ENCODE measurements at places on chromosomes 5 and 9.

DNA sequence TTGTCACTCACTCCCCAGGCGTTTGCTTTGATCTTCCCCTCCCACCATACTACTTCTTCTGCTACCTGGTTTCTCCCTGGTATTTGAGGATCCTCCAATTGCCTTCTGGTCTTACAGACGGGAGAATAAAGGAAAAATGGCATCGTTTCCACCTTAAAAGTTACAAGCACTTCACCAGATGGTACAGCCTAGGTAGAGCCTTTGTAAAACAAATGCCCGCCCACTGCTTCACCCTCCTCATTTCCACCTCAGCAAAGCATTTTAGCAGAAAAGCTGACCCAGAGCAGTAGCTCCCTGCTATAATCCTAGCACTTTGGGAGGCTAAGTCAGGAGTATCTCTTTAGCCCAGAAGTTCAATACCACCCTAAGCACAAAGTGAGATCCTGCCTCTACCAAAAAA lies 5.1 kb upstream of the ANXA2R start:
- no peaks in the 10 kb centered on the region for H3K27me3 ChIP-seq
- no peaks in the 10 kb centered on the region for H3K36me3 ChIP-seq
- H3K27ac ChIP-seq: no peak overlapping the region
- H3K4me3 ChIP-seq: no peak overlapping the region
- no peaks in the 10 kb centered on the region for H3K4me1 ChIP-seq
- no peak for DNase-seq

DNA sequence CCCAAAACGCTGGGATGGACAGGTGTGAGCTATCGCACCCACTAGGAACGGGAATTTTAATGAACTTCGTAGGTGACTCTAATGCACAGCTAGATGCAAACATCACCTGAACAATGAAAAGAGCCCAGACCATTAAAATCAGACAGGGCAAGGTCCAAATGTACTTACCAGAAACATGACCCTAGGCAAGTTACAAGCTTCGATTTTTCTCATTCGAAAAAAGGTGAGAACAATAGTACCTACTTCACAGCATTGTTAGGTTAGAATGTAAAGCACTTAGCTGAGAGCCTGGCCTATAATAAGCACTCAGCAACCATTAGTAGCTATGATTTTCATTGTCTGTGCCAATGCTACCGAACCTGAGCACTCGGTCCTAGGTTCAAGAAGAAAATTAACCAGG lies 5.8 kb upstream of the KLHL3 start:
- H3K36me3 ChIP-seq: no peaks in the 10 kb centered on the region
- H3K4me1 ChIP-seq: no peaks in the 10 kb centered on the region
- no peak overlapping the region for H3K4me3 ChIP-seq

GRCh38 chr5:67648201-67648671 lies 451.6 kb upstream of the CD180 start:
- H3K4me3 ChIP-seq: no peak overlapping the region
- no peaks in the 10 kb centered on the region for H3K36me3 ChIP-seq
- H3K27ac ChIP-seq: peak overlapping the region; percentile 77
- no peaks in the 10 kb centered on the region for H3K27me3 ChIP-seq

DNA sequence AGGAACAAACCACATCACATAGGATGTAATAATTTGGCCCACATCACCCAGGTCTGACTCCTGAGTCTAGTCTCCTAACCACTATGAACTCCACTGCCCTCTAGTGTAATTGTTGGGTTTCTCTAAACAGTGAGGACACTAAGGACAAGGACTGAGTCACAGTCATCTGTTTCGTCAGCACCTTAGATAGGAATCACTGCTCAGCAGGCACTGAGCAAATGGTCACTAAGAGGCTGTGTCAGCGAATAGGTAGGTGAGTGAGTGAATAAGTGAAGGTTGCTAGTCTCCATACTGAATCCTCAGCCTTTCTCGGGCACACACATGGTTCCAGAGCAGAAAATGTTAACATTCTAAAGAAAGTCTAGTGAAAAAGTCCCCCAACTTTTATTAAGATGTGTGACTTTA lies 278.6 kb downstream of the SPOCK1 start:
- no peak for DNase-seq
- no peak overlapping the region for H3K27ac ChIP-seq
- H3K27me3 ChIP-seq: no peaks in the 10 kb centered on the region
- no peak overlapping the region for H3K4me3 ChIP-seq
- H3K4me1 ChIP-seq: no peaks in the 10 kb centered on the region

DNA sequence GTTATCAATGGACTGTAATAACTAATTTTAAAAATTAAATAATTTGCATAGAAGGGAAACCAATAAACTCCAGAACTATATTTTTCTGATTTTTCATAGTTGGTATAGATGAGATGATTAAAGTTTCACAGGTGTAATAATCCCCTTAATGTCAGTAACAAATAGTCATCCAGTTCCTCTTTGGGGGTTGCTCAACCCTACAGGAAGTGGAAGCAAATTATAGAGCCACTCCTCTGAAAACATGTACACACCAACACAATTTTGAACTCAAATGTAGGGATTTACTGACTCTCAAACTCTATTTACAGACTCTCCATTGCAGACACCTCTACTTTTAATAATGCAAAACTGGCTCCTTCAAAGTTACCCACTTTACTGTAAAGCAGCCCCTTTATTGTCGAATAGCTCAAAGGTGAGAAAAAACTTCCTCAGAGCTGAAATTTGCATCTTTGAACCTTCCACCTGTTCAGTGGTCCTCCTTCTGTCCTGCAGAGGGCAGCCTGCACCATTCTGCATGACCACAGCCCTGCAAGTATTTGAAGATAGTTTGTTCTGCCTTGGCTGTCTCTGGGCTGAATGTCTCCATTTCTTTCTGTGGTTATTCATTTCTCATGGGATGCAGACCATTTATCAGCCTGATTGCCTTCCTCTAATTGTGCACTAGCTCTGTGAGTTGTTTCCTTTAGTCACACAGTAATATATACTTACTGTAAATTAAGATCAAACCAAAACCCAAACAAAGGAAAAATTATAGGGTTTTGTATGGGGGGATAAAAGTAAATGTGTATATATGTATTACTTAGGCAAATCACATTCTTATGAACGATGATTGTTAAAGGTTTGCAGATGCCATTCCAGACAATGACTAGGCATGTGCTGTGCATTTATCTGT lies 383.2 kb upstream of the SGCD start:
- H3K36me3 ChIP-seq: no peaks in the 10 kb centered on the region
- no peak overlapping the region for H3K27ac ChIP-seq
- no peaks in the 10 kb centered on the region for H3K4me1 ChIP-seq

GRCh38 chr5:60811105-60811504 lies 33.0 kb downstream of the ELOVL7 start:
- no peaks in the 10 kb centered on the region for H3K36me3 ChIP-seq
- H3K4me1 ChIP-seq: no peaks in the 10 kb centered on the region
- no peaks in the 10 kb centered on the region for H3K27me3 ChIP-seq
- H3K27ac ChIP-seq: no peak overlapping the region

DNA sequence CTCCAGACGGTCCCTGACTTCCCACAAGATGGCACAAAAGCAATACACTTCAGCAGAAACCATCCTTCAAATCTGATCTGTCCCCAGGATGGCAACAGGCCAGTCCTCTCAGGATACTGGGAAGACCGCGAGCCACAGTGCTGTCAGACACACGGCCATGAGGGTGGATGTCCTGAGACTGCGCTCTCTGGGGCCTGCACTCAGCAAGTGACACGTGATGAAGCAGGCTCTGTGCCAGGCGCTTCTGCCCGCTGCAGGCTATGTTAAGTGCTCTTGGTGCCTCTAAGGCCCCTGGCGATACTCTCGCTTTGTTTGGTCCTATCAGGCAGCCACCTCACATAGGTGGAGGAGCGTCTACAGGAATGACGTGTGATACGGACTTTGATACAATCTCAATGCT lies 7.1 kb downstream of the BRD9 start:
- DNase-seq: no peak
- H3K27ac ChIP-seq: no peak overlapping the region
- H3K4me3 ChIP-seq: no peak overlapping the region
- no peaks in the 10 kb centered on the region for H3K4me1 ChIP-seq
- no peaks in the 10 kb centered on the region for H3K36me3 ChIP-seq

GRCh38 chr5:68818870-68819269 lies 274.9 kb upstream of the SLC30A5 start:
- no peak overlapping the region for H3K4me3 ChIP-seq
- H3K27me3 ChIP-seq: no peaks in the 10 kb centered on the region
- no peaks in the 10 kb centered on the region for H3K36me3 ChIP-seq
- H3K27ac ChIP-seq: no peak overlapping the region
- no peak for DNase-seq

DNA sequence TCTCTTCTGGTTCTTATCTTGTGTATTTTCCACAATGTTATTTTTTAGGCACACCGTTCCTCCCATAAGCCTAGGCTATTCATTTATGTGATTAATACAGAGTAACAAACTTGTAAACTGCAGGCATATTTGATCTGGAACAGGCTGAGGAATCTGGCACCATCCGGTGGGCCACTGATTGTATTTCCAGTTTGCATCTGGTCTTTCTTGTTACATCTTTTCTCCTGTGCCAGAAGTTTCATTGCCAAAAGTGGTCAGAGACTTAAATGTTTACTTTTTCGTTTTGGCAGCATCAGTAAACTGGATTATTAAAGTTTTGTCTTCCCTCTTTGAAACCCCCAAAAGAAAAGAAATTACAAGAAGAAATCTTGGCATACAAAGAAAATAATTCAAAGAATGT lies 17.9 kb upstream of the ZCCHC7 start:
- no peak overlapping the region for H3K4me3 ChIP-seq
- DNase-seq: no peak
- no peaks in the 10 kb centered on the region for H3K4me1 ChIP-seq

- H3K27ac ChIP-seq: no peak overlapping the region
- no peaks in the 10 kb centered on the region for H3K36me3 ChIP-seq
- no peak overlapping the region for H3K4me3 ChIP-seq
- H3K4me1 ChIP-seq: no peaks in the 10 kb centered on the region
Observed at GRCh38 chr5:163089926-163090325, 347.5 kb upstream of the CCNG1 start.

GRCh38 chr5:143659599-143660238 lies 152.2 kb upstream of the HMHB1 start:
- H3K27ac ChIP-seq: no peak overlapping the region
- no peaks in the 10 kb centered on the region for H3K4me1 ChIP-seq
- no peak for DNase-seq
- H3K4me3 ChIP-seq: no peak overlapping the region

DNA sequence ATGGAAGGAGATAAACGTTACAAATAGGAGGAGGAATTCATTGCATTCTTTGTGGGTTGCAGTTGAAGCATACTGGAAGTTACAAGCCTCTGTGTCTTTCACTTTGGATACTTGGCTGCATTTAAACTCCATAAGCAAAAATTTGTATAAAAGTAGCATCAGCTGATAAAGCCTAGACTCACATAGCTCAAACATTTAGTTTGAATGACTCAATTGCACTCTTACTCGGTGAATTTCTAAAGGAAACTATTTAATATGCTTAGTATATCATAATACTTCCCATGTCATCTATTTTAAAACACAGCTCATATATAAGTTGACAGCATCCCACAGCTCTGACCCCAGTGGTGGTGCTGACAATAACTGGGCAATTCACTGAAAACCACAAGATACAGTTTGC lies 596.6 kb upstream of the ZNF608 start:
- H3K4me1 ChIP-seq: no peaks in the 10 kb centered on the region
- no peaks in the 10 kb centered on the region for H3K36me3 ChIP-seq
- DNase-seq: no peak
- H3K27me3 ChIP-seq: no peaks in the 10 kb centered on the region
- no peak overlapping the region for H3K27ac ChIP-seq

DNA sequence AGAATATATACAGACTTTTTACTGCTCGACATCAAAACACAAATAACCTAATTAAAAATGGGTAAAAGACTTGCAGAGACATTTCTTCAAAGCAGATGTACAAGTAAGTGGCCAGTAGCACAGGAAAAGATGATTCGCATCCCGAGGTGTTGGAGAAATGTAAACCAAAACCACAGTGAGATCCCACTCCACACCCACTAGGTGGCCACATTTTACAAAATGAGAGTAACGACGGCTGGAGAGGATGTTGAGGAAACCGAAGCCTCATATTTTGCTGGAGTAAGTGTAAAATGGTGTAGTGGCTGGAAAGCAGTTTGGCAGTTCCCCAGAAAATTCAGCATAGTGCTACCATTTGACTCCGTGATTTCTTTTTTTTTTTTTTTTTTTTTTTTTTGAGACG lies 21.3 kb upstream of the GBGT1 start:
- no peaks in the 10 kb centered on the region for H3K4me1 ChIP-seq
- H3K4me3 ChIP-seq: no peak overlapping the region
- peak; percentile 46 for DNase-seq
- H3K27me3 ChIP-seq: no peaks in the 10 kb centered on the region
- no peaks in the 10 kb centered on the region for H3K36me3 ChIP-seq

DNA sequence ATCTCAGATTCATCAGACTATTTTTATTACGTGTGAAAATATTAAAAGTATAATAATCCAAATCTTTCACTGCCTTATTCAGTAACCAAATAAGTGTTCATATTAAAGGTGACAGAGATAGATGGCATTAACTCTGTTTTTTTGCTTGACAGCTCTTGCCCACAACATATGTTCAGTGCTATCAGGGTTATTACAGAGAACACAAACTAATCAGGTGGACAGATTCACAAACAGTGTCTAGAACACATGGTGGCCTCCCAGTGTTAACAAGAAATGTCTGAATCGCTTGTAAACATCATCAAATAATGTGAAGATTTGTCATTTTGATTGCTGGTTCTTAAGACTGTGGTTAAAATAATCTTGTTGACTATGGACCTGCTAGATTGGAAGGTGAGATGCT lies 609.1 kb upstream of the GRAMD2B start:
- no peak overlapping the region for H3K4me3 ChIP-seq
- H3K27ac ChIP-seq: no peak overlapping the region
- no peaks in the 10 kb centered on the region for H3K36me3 ChIP-seq
- H3K4me1 ChIP-seq: no peaks in the 10 kb centered on the region
- DNase-seq: no peak

GRCh38 chr5:117195076-117195475 lies 620.5 kb upstream of the SEMA6A start:
- DNase-seq: no peak
- H3K36me3 ChIP-seq: no peaks in the 10 kb centered on the region
- no peak overlapping the region for H3K4me3 ChIP-seq
- no peaks in the 10 kb centered on the region for H3K27me3 ChIP-seq
- H3K27ac ChIP-seq: no peak overlapping the region
- H3K4me1 ChIP-seq: no peaks in the 10 kb centered on the region

DNA sequence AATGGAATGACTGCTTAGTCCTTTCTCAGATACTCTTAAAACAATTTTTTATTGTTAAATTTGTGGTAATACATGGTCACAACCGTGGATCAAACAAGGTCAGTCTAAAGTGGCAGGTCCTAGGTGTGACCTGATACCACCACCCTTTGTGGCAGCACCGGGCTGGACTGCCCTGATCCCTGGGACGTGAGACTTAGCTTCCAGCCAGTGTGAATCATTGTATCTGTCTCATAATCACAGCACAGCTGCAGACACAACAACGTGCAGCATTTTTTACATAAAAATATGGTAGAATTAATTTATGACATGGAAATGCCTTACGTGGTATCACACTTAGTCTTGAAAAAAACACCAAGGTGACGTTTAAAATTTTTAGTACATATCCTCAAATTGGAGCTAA lies 7.8 kb downstream of the TOR1B start:
- H3K27ac ChIP-seq: no peak overlapping the region
- no peaks in the 10 kb centered on the region for H3K4me1 ChIP-seq
- H3K4me3 ChIP-seq: no peak overlapping the region
